ENCODE measurements at places on chromosomes 13 and 19.

- no peak for DNase-seq
Observed at GRCh38 chr13:79423801-79424642, 18.0 kb upstream of the RBM26 start.

DNA sequence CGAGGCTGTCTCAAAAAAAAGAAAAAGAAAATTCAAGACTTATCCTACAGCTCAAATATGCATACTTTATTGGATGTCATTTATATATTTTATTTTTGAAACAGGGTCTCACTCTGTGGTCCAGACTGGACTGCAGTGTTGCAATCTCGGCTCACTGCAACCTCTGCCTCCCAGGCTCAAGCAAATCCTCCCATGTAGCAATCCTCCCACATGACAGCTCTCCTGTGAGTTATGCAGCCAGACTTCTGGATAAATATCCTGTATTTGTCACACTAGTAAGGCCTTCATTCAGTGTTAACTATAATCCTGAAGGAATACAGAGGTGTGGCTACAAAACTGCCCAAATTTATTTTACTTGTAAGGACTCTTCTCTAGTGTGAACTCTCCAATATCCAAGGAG lies 7.2 kb downstream of the ZNF552 start:
- DNase-seq, result no peak

- no peak for DNase-seq
Observed at GRCh38 chr19:34387446-34387810, 16.8 kb upstream of the PDCD2L start.

GRCh38 chr13:31011193-31011860 lies 78.9 kb downstream of the TEX26 start:
- DNase-seq, result no peak

- DNase-seq, result peak; percentile 46
Observed at GRCh38 chr19:662207-662961, 630 bp downstream of the RNF126 start.

GRCh38 chr13:102870677-102871415 lies 25.0 kb downstream of the ERCC5 start:
- peak; percentile 20 for DNase-seq

GRCh38 chr13:78826312-78826711 lies 167.4 kb upstream of the OBI1 start:
- DNase-seq, result no peak

GRCh38 chr19:15894359-15894758 lies 3.5 kb downstream of the CYP4F2 start:
- no peak for DNase-seq

DNA sequence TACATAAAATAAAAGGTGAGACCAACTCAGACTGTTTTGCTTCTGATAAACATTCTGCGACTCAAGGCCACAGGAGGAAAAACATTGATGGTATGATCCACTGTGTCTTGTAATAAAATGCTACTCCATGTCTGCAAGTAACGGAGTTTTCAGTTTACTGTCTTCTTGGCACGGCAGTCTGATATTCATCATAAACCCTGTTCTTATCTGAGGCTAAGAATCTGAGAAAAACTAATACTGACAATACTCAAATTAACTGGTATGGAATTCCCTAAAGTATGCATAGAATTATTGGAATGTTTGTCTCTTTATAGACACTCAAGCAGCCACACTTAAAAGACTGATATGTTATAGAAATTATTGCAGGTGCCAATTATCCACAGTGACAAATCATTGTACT lies 125.5 kb downstream of the TBC1D4 start:
- DNase-seq, result no peak
